ENCODE measurements at places on chromosomes 5 and 9.

DNA sequence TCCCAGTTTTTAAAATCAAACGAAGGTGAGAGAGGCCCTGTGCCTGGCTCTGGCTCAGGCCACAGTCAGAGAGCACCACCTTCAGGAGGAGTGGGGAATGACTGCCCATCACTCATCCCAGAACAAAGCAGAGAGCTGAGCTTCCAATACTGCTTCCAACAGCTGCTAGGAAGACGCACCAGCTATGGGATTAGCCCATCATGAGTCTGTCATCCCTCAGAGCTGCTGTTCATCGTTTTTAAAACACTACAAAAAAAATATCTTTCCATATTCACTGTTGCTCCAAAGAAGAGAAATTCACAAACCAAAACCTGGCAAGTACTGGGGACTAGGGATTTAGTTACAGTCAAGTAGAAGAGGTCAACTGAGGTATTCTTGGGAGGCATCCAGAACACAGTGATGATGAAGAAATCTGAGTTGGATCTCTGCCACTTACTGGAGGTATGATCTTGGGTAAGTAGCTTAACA is 102.4 kb downstream of the CDK5RAP2 start:
- DNase-seq, result peak; percentile 24

- DNase-seq, result no peak
Observed at GRCh38 chr5:77958642-77959330, 182.6 kb upstream of the TBCA start.

DNA sequence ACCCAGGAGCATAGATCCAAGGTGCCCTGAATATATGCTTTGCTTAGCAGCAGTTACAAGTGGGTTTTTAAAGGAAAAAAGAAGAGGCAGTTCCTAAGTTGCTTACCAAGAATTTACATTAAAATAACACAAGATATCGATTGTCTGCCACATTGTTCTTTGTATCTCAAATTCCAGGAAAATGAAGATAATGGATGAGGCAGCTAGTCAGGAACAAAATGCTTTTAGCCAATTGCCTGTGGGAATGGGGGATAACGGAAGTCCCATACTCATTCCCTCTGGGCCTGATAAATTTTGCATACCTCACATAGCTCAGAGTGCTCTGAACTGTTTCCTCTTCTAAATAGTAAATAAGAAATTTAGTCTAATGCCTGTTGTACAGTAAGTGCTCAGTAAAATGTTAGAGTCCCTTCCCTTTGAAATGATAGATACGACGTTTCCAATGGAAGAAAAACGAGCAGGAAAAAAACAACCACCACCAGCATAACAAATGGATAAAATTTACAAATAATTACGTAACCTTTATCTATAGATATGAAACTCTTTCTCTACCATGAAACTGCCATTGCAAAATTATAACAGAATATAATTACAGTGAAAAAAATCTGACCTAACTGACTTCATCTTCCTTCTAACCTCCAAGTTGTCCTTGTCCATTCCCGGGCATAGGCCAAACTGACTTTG is 35.5 kb upstream of the TENT2 start:
- no peak for DNase-seq

DNA sequence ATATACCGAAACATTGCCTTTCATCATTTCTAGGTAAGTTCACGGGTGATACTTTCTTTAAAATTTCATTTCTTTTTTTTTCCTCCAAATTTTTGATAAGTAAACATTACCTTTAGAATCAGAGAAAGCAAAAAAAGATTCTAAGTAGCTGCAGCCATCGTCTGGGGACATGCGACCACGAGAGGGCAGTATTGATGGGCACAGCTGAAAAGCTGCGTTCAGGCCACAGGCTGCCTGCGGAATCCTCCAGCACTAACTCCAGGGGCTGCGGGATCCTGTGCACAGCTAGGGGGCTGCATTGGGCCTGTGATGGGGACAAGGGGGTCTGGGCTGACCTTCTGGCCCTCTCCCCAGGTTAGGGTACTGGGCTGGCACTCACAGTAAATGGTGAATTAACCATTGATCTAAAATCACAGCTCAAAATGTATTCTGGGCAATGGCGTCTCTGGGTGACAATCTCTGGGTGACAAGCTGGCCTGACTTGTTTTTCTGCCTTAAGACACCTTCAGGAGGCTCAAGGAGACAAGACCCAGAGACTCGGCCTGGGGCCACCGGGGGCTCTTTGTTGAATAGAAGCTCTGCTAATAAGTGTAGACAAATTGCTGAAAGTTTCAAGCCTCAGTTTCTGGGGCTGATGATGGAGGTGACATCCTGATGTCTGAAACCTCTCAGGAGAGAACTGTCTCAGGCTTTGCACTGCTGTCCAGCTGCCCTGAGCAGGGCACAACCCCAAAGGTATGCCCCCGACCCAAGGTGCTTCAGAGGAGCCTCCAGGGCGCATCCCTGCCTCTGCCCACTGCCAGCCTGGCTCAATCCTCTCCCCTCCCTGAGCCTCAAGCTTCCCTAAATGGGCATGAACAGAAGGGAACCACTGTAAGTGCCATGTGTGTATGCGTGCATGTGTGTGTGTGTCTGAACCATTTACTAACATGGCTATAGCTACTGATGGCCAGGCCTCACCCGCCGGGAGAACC is 44.3 kb upstream of the SARDH start:
- DNase-seq, result peak; percentile 61

- DNase-seq, result no peak
Observed at GRCh38 chr5:85841653-85842052, 776.1 kb upstream of the COX7C start.

- DNase-seq, result no peak
Observed at GRCh38 chr5:88188458-88189132, 80.0 kb downstream of the TMEM161B start.

- no peak for DNase-seq
Observed at GRCh38 chr5:159586921-159587320, 256.6 kb upstream of the IL12B start.

- DNase-seq, result no peak
Observed at GRCh38 chr9:87750726-87751125, 24.8 kb downstream of the CTSL start.

GRCh38 chr5:32388432-32389129 is 56.0 kb downstream of the ZFR start:
- DNase-seq, result no peak

GRCh38 chr5:112983363-112983762 is 6.8 kb downstream of the DCP2 start:
- DNase-seq, result no peak

- DNase-seq, result no peak
Observed at GRCh38 chr5:149902177-149902576, 42.4 kb downstream of the PDE6A start.

DNA sequence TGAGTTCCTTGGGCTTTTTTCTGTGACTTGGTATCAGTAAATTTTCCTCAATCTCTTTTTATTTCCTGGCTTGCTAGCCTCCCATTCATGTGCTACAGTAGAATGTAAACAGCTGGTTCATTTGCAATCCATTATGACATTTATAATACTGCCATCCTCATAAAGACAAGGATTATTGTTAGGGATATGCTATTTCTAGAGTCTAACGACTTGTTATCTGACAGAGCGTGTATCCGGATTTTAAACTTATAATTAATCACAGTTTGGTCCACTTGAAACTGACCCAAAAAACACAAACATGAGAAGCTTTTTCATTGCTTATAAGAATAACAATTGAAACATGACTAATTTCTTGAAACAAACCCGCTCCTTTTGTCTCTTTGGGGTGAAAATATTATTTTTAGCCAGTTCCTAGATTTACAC is 585.8 kb downstream of the TLE4 start:
- no peak for DNase-seq

- no peak for DNase-seq
Observed at GRCh38 chr5:128287740-128288139, 204.2 kb downstream of the SLC12A2 start.

- no peak for DNase-seq
Observed at GRCh38 chr9:95204710-95205109, 112.8 kb downstream of the FANCC start.

- no peak for DNase-seq
Observed at GRCh38 chr5:113067635-113068344, 91.2 kb downstream of the DCP2 start.

DNA sequence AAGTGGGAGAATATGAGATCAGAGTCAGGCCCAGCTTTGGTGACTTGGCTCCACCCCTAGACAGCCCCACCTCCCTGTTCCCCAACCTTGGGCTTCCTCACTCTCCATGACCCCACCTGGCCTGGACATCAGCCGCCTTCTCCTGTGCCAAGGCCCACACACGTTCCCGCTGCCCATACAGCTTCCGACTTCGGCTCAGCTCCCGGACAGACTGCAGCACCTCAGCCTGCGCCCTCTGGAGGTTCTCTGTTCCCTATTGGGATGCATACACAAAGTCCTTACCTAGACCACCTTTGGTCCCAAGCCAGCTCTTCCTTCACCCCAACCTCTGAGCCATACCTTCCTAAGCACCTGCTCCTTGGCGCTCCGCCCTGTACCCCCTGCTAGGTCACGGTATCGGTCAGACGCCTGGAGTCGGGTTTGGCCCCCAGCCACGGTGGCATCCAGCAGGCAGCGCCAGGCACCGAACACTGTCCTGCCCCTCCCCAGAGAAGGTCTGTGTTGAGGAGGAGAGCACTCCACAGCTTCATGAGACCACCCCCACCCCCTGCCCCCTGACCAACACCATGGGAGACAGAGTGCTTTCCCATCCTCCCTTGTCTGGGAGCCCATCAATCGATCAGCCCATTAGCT is 2.0 kb downstream of the FCHSD1 start:
- DNase-seq, result no peak

GRCh38 chr9:114552706-114553105 is 34.9 kb upstream of the ATP6V1G1 start:
- DNase-seq, result no peak

GRCh38 chr5:58544926-58545325 is 37.9 kb upstream of the RAB3C start:
- DNase-seq, result no peak

GRCh38 chr5:15371184-15371583 is 128.8 kb upstream of the FBXL7 start:
- DNase-seq, result no peak

- DNase-seq, result no peak
Observed at GRCh38 chr5:54294097-54294667, 16.2 kb downstream of the ARL15 start.

DNA sequence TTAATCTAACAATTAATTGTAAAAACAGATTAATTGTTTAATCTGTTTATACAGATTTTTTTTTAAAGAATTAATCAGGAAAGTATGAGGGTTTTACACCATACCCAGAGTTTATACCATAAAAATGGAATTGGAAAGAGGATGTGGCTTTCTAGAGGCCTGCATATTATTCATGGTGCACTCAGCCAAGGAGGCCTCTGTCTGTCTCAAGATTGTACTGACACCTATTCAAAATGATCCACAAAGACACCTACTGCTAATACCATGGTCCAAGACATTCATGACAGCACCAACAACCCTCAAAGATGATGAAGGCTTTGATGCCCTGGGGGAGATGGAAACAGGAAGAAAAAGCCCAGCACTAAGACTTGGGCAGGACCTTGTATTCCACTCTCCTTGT is 58.1 kb upstream of the MAST4 start:
- DNase-seq, result no peak

GRCh38 chr5:155735388-155735787 is 591.6 kb upstream of the SGCD start:
- DNase-seq, result no peak

DNA sequence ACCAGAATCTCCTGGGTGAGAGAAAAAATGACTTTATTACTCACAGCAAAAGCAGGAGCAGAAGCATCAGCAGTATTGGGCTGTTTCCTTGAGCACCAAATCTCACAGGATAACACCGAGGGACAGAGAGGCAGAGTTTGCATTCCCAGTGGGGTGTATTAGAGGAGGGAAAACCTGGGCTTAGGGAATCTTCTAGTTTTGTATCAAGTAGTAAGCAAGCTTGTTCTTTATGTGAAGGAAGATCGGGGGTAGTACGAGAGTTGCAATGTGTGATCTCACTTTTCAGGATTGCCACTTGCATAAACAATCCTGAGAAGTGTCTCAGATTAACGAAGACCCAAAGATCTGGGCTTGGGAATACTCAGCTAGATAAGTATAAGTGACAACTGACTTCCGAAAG is 1163.0 kb downstream of the TAF11L14 start:
- DNase-seq, result no peak

- DNase-seq, result no peak
Observed at GRCh38 chr5:16497546-16497945, 31.9 kb upstream of the ZNF622 start.

DNA sequence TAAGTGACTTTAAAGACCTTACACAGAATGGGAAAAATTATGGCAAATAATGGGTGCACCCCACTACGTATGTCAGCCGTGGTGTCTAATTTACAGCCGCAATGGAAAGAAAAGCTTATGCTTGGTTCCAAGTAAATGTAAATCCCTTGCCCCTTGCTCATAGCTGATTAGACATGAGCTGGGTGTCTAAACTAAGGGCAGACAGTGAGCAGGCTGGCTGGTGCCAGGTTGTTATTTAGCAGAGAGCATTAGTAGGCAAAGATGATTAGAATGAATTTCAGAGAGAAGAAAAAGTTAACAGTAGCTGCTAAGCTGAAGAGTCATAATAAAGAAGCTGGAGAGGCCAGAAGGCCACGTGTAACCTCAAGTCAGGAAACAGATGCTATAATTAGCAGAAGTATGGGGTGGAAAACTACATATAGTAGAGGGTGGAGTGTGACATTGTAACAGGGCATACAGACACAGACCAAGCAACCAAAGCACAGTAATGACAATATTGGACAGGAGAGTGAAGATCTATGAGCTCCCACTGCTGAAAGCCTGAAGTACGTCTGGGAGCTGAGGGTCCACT is 257.7 kb downstream of the MCTP1 start:
- no peak for DNase-seq

GRCh38 chr5:6745706-6746222 is 32.5 kb downstream of the TENT4A start:
- DNase-seq, result peak; percentile 63

DNA sequence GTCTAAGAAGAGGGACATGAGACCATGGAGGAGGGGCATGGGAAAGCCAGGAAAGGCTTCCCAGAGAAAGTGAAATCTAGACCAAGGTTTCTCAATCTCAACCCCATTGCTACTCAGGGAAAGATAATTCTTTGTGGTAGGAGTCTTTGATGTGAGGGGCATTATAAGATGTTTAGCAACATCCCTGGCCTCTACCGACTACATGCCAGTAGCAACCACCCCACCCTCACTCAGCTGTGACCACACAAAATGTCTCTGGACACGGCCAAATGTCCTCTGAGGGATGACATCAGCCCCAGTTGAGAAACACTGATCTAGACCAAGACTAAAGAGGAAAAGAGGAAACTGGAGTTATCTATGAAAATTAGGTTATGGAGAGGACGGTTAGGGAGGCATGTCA is 298.5 kb upstream of the KIF2A start:
- no peak for DNase-seq

DNA sequence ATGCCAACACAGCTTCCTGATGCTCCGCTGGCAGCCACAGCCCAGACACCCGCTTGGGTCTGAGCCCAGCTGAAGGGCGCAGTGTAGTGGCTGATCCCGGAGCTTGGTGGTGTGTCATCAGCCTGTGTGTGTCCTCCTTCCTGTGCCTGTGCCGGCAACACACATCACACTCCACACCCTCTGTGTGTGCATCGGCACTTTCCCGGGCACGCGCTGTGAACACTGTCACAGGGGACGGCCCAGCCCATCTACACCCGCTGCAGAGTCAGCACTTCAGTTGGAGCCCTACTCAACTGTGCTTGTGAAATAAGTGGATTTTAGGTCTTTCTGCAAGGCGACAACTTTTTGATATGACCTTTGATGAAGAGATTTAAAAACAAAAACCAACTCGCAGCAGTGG is 189.4 kb downstream of the IRX2 start:
- no peak for DNase-seq
